CD4-positive, alpha-beta memory T cell (primary cell): ENCODE measurements at places on chromosomes 1 and 21.

DNA sequence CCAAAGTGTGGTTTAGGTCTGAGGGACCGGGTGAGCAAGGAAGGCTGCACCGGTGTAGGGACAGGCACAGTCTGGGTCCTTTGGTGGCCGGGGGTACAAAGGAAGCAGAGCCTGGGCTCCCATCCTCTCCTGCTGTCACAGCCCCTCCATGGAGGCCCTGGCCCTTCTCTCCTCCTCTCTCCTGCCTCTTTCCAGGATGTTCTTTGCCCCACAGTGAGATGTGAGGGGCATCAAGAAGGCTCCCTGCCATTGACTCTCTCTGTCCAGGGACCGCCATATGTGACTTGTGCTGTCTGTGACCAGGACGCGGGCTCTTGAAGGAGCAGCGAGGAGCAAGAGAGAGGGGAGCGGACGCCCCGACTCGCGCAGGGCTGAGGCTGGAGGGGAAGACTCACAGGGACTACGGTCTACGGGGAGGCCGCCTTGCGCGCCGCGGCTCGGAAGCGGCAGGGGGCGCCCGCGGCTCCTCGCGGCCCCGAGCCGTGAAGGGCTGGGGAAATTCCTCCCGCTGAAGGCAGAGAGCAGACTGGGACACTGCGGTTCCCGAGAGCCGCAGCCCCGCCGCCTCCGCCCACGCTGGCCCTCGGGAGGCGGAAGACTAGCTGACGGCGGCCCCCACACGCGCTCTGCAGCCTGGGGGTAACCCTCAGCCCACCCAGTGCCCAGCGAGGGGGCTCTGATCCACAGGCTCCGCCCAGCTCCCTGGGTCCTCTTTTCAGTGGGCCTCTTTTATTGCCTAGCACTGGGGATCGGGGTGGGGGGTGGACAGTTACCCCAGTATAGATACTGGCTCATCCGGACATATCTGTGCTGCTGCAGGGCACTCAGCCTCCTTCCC is 40.8 kb downstream of the MAB21L3 start:
- peaks cover 17% of the 10 kb centered on the region for H3K4me1 ChIP-seq
- peak overlapping the region; percentile 17 for H3K27ac ChIP-seq
- peak overlapping the region; percentile 23 for H3K4me3 ChIP-seq
- DNase-seq = peak; percentile 72
- no peaks in the 10 kb centered on the region for H3K36me3 ChIP-seq

GRCh38 chr21:24823247-24823646 is 784.0 kb downstream of the MRPL39 start:
- no peaks in the 10 kb centered on the region for H3K36me3 ChIP-seq
- H3K27ac ChIP-seq = no peak overlapping the region
- no peaks in the 10 kb centered on the region for H3K4me1 ChIP-seq

DNA sequence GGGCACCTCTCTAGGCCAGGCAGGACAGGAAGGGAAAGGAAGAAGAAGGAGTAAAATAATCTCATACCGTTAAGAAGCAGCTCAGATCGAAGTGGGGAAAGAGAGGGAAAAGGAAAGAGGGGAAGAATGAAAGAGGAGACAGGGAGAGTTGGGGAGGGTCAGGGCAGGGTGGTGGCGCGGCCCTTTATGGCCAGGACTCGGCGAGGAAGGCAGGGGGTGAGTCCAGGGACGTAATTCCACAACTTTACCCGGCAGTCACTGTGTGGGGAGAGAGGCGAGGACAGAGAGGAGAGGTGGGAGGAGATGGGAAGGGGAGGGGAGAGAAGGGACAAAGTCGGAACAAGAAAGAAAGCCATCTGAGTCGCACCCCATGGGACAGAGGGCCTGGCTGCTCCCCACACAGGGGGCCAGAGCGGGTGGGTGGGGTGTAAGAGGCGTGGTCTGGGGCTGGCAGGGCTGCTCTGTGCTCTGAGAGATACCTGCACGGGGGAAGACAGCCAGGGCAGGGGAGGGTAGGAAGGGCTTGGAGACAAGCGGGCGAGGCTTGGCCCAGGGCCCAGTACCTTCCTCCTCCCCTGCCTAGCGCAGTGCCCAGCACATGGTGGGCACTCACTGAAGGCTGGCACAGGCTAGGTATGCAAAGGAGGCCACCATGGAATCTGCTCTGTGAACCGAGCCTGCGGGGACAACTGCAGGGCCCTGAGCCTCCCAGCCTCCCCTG is 49.4 kb downstream of the KIF21B start:
- no peak for DNase-seq
- peaks cover 50% of the 10 kb centered on the region for H3K36me3 ChIP-seq
- H3K4me1 ChIP-seq = no peaks in the 10 kb centered on the region
- H3K27ac ChIP-seq = no peak overlapping the region
- H3K4me3 ChIP-seq = no peak overlapping the region

- H3K4me1 ChIP-seq = no peaks in the 10 kb centered on the region
- no peaks in the 10 kb centered on the region for H3K27me3 ChIP-seq
- DNase-seq = no peak
- H3K36me3 ChIP-seq = no peaks in the 10 kb centered on the region
- no peak overlapping the region for H3K27ac ChIP-seq
- no peak overlapping the region for H3K4me3 ChIP-seq
These were observed 31.1 kb upstream of the DNASE2B start for GRCh38 chr1:84367219-84367618.

DNA sequence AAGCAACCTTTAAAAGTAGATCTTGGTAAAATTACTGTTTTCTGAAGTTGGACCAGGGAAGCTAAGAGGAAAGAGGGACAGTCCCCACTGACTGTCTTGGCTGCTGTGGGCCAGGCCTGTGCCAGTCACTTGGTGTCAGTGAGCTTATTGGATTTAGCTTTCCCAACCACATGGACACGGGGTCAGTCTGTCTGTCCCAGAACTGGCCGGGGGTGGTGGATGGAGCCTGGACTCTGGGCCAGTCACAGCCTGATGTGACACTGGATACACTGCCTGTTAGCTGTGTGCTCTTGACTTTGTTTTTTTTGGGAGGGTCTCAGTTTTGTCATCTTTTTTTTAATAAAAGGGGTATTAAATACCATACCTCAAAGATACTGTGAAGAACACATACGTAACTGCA is 96.7 kb downstream of the GALNT2 start:
- no peaks in the 10 kb centered on the region for H3K36me3 ChIP-seq
- H3K27me3 ChIP-seq = no peaks in the 10 kb centered on the region
- H3K27ac ChIP-seq = no peak overlapping the region
- no peaks in the 10 kb centered on the region for H3K4me1 ChIP-seq
- no peak overlapping the region for H3K4me3 ChIP-seq
